ENCODE measurements at places on chromosomes 2 and 18.

GRCh38 chr18:44742718-44743311 lies 62.1 kb downstream of the SETBP1 start:
- no peak for DNase-seq

GRCh38 chr2:237488901-237489860 lies 2.1 kb downstream of the MLPH start:
- no peak for DNase-seq

- DNase-seq, result no peak
Observed at GRCh38 chr2:216021768-216022565, 8.6 kb upstream of the MREG start.

DNA sequence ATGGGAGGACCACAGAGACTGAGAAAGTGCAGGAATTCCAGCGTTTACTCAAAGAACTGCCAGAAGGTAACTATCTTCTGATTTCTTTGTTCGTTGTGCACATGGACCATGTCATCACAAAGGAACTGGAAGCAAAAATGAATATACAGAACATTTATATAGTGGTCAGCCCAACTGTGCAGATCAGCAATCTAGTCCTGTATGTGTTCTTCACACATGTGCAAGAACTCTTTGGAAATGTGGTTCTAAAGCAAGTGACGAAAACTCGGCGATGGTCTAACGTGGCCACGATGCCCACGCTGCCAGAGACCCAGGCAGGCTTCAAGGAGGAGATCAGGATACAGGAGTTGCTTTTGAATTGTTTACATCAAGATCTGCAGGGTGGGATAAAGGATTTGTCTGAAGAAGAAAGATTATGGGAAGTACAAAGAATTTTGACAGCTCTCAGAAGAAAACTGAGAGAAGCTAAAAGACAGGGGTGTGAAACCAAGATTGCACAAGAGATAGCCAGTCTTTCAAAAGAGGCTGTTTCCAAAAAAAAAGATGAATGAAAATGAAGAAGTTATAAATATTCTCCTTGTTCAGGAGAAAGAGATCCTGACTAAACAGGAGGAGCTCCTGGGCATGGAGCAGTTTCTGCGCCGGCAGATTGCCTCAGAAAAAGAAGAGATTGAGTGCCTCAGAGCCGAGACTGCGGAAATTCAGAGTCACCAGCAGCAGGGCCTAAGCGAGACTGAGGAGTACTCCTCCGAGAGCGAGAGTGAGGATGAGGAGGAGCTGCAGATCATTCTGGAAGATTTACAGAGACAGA lies 8.3 kb upstream of the CHST10 start:
- DNase-seq, result no peak

DNA sequence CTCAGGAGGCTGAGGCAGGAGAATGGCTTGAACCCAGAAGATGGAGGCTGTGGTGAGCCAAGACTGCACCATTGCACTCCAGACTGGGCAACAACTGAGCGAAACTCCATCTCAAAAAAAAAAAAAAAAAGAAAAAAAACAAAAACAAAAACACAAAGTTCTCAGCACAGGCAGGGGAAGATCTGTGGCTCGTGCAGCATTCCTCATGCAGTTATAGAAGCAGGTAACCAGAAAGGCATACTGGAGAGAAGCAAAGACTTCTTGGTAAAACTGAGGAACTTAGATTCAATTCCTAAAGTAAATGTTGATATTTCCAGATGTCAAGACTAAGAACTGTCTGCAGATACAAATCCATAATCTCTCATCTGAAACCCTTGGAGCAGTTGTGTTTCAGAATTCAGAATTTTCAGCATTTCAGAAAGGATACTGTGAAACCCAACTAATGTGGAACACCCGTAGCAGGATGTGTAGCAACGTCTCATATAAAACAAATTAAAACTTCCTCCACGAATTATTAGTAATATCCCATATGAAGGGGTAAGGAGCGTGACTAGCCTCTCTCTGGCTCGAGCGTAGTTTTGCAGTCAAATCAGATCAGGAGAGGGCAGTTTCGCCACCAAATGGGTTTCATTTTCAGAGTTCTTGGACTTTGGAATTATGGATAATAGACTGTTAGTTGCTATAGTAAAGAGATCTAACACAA lies 13.2 kb upstream of the SLC25A52 start:
- no peak for DNase-seq

GRCh38 chr18:46174342-46175041 lies 70.3 kb downstream of the HAUS1 start:
- DNase-seq, result peak; percentile 31

- DNase-seq, result no peak
Observed at GRCh38 chr2:189698020-189698887, 23.8 kb downstream of the ANKAR start.

Data from amygdala (tissue), 56 donors.